ENCODE measurements at places on chromosomes 1 and 21.

DNA sequence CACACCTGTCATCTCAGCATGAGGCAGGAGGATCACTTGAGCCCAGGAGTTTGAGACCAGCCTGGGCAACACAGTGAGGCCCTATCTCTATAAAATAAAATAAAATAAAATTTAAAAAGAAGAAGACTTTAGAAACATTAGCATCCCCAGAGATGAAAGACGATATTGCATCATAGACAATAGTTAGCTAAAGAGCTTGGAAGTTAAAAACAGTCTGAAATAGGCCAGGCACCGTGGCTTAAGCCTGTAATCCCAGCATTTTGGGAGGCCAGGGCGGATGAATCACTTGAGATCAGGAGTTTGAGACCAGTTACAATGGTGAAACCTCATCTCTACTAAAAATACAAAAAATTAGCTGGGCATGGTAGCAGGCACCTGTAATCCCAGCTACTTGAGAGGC, 59.3 kb downstream of the RIMS3 start:
- no peak for DNase-seq

GRCh38 chr1:244239261-244239770, 188.2 kb downstream of the ZBTB18 start:
- no peak for DNase-seq

GRCh38 chr1:192488058-192488457, 87.5 kb upstream of the RGS1 start:
- no peak for DNase-seq

DNA sequence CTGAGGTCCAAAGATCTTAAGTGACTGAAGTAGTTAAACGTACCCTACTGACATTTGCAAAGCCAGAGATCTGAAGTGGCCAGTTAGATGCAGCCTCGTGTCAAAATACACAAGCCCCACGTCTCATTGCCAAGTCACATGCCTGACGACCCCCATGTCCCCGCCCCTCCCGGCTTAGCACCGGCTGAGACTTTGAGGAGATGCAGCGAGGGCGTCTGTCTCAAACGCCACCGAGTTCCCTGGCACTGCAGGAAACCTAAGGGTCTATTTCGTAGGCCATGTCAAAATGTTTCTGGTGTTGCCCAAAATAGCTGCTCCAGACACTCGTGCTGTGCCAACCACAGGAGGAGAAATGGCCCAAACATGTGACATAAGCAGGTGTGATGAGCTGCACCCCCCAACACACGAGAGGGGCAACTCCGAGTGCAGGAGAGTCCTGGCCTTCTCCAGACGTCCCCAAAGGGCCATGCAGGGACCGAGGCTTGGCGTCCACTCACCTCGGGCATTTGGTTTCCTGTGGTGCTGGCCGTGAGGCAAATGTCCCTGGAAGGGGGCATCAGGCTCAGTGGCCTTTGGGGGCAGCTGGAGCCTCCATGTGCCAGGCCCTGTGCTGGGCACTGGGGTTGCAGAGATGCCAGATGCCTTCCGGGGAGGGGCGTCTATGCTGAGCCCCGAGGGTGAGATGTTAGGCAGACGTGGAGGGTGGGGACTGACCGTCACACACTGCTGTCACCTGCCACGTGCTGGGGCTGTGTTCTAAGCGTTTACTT, 67.0 kb downstream of the MATN1 start:
- DNase-seq, result no peak

DNA sequence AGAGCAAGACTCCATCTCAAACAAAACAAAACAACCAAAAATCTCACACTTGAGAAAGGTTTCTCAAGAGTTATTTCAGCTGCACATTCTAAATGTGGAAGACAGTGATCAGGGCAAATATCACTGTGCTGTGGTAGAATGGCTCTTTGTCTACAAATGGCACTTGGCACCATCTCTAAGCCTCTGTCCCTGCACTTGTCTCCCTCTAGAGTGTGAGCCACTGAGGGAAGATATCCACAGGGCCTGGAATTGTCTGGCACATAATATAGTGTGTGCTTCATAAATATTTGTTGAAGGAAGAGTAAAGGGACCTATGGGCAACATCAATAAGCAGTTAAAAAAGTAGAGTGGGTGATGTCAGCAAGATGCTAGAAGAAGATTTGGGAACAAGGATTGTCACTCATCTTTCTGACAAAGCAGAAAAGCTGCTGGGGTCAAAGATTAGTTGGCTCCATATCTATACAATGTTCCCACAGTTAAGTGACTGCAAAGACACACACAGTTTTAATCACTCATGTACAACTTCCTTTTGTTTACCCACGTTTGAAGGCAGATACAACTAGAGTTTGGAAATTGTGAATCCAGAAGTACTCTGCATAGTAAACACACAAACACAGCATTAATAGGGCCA, 19.1 kb downstream of the CD101 start:
- DNase-seq, result no peak

DNA sequence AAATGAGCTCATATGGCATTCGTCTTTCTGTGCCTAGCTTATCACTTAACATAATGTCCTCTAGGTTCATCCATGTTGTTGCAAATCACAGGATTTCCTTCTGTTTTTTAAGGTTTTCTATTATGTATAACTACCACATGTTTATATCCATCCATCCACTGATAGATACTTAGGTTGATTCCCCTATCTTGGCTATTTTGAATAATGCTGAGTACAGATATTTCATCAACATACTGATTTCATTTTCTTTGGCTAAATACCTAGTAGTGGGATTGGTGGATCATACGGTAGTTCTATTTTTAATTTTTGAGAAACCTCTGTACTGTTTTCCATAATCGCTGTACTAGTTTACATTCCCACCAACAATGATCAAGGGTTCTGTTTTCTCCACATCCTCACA, 45.0 kb downstream of the GORAB start:
- no peak for DNase-seq

DNA sequence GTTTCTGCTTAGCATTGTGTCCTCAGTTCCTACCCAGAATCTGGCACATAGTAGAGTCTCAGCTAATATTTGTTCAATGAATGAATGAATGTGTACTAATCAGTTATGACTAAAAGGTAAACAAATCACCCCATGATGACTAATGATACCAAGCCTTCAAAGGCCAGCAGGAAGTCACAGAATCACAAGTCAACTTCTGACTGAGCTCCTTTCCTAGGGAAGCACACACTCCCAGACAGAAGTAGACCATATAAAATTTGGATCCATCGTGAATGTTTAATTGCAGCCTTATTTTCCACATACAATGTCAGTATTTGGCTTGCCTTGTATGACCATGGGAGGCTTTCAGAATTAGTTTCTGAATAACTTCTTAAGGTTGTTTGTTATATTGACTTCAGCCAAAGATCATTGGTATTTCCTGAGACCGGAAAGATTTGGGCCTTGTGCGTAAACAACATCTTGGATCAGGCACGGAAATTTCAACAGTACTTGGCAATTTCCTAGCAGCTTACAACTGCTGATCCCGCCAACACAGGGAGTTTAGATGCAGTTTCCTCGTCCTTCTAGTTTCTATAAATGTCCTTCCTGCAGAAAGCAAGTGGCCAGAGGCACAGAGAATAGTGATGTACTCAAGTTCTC, 185.9 kb upstream of the ATP1B1 start:
- no peak for DNase-seq

GRCh38 chr1:214498021-214498420, 53.4 kb downstream of the PTPN14 start:
- DNase-seq, result no peak

All from retina (tissue), 1 donor.